ENCODE measurements at places on chromosomes 5 and 9.

DNA sequence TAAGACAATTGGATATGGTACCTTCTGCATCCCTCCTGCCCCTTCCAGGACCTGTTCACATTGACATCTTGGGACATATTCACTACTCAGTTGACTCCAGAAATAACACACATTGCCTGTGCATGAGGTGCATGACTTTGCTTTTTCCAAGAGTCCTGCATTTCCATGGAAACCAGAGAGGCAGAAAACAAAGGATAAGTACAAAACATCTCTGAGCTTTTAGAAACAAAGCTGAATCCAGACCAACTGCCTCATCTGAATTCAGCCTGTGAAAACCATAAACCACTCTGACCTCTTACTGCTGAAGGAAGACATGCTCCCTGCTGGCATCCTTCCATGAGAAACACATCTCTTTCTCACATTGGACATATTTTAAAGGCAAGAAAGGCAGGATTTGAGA lies 695.1 kb downstream of the TAF11L14 start:
- no peak for DNase-seq

- DNase-seq = no peak
Observed at GRCh38 chr5:151673421-151673820, 13.3 kb downstream of the SPARC start.

- DNase-seq = no peak
Observed at GRCh38 chr9:77725046-77725694, 77.0 kb upstream of the GNA14 start.

GRCh38 chr9:129624168-129624759 lies 1.7 kb upstream of the NTMT1 start:
- DNase-seq = peak; percentile 28

DNA sequence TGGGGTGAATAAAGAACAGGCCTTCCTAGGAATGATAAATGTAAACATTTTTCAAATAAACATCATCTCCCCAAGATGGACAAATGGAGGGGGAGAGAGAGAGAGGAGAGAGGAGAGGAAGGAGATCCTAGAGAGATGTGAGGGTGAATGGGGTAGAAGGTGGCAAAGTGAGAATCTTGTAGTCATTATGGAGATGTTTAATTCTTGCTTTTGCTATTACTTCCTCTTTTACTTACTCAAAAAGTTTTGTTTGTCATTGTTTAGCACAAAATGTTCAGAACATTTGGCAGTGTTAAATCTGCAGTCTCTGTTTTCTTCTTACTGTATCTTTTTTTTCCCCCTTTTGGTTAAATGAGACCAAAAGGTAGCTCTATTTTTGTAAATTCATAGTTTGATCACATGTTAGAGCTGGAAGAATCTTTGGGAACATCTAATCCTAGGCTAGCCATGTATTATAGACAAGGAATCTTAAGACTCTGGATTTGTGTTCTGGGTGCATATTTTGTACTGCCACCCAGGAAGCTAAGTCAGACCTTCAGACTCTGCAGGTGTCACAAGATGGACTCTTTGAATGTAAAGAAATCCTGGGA lies 266.1 kb downstream of the NTRK2 start:
- DNase-seq = no peak

DNA sequence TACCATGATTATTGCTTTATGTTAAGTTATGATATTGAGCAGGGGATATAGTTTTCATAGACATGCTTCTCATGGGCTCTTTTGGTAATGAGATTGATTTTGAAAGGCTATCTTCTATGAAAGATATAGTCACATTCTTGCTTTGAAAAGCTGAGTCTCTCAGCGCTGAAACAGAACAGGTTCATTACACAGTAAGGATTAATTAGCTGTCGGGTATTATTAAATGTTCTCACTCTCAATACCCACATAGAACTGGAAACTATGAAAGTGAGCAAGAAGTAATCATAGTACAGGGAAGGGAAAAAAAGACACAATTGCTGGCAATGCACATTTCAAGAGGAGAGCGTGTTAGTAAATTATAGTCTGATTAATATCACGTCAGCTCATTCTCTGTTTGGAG lies 171.6 kb upstream of the GPR151 start:
- no peak for DNase-seq

DNA sequence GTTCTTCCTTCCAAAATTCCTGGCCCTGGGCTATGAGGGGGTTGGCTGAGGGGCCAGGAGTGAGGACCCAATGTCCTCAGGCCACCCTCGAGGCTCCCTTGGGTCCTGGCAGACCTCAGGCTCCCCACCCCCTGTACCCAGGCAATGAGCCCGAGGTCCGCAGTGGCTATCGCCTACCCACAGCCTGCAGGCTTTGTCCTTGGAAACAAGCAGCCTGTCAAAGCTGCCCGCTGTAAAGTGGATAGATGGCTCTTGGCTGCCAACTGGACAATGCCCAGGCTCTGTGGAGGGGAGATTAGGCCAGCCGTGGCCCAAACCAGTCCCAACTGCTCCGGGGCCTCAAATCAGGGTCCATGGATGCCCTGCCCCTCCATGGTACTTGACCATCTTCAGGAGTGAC lies 2.2 kb upstream of the ADGRD2 start:
- DNase-seq = no peak
